ENCODE measurements at places on chromosomes 1 and 21.

DNA sequence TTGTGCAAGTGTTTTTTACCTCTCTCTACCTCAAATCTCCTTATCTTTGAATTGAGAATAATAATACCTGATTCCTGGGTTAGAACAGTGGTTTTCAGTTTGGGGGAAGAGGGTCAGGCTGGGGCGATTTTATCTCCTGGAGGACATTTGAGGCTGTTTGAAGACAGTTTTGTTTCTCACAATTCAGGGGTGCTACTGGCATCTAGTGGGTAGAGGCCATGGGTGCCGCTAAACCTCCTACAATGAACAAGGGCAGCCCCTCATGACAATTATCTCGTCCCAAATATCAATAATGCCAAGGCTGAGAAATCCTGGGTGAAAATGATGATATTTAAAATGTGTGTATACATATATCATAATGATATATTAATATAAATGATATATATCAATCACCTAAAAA is 139.1 kb upstream of the USH2A start:
- DNase-seq: no peak

DNA sequence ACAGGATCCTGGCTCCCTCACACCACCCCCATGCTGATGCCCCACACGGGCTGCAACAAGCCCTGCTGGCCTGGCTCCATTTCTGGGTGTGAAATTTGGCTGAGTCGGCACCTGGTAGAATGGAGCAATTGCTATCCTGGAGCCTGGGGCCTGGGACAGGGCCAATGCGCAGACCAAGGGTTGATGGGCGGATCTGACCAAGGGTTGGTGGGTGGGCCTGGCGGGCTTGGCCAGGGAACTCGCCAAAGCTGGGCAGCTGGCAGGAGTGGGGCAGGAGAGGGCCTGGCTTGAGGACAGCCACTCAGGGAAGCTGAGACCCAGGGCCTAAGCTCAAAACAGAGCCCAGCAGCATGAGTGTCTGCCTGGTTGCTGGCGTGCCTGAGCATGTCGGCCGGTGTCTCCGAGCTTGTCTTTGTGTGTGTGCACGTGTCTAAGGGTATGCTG is 70.9 kb upstream of the POU3F1 start:
- DNase-seq: no peak

DNA sequence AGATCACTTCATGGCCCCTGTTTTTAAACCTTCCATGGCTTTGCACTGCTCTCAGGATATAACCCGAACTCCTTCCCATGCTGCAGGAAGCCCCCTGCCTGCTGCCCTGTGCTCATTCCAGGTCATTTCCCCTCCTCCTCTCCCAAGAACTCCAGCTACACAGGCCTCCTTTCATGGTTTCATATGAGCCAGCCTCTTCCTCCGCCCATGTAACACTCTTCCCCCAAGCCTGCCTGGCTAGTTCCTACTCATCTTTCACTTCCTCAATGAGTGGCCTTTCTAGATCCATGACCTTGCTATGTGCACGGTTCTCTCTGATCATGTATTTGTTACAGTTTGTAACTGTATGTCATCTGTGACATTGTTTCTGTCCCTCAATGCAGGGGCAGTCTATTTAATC is 3.1 kb upstream of the NCF2 start:
- no peak for DNase-seq

DNA sequence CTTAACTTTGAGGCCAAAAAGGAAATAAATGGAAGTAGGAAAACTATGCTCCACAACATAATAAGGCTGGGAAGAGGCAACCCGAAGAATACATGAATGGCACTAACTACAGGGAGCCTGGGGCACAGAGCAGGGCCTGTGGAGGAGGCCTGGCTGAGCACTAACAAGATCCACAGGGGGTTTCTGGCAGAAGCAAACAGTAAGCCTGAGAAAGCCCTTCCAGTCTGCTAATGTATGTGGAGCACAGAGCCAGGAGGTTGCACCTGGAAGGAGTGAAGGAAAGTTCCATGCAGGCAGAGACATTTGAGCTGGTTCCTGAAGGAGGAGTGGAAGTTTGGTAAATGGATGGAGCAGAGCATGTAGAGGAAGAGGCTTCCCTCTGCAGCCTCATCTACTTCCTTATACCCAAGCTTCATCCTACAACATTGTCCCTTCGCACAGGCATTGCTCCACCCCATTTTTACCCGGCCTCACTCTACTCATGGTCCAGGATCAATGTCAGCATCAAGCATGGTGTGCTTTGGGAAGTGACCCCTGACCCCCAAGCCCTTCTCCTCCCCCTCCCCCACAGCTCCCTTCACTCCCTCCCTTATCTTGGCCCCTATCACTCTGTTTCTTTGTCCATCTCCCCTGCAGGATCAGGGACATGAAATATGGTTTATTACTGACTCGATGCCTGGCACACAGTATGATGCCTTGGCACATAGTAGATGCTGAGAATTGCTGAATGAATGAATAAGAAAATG is 23.3 kb downstream of the SHISA4 start:
- no peak for DNase-seq

DNA sequence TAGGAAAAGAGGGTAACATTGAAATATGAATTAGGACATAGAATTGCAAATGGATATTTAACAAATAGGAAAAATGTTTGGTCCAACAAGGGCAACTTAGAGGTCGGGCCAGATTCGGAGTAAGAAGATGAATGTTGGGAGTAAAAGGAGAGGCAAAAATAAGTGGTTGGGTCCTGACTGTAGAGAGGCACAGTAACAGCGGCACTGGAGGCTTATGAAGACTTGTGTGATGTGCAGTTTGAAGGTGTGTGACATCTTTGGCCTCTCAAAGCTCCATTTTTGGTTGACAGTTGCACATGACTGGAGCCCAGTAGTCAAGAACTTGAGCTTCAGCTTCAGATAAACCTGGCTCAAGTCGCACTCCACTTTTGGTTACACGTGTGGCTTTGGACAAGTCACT is 109.9 kb upstream of the PAXBP1 start:
- no peak for DNase-seq

GRCh38 chr1:87739704-87740103 is 411.0 kb downstream of the LMO4 start:
- DNase-seq: no peak

GRCh38 chr1:223725578-223725977 is 13.2 kb downstream of the CAPN2 start:
- no peak for DNase-seq
